Activated CD4-positive, CD25-positive, alpha-beta regulatory T cell (primary cell): ENCODE measurements at places on chromosomes 7 and 10.

- no peak for DNase-seq
These were observed 201.2 kb downstream of the SNX10 start for GRCh38 chr7:26492816-26493215.

DNA sequence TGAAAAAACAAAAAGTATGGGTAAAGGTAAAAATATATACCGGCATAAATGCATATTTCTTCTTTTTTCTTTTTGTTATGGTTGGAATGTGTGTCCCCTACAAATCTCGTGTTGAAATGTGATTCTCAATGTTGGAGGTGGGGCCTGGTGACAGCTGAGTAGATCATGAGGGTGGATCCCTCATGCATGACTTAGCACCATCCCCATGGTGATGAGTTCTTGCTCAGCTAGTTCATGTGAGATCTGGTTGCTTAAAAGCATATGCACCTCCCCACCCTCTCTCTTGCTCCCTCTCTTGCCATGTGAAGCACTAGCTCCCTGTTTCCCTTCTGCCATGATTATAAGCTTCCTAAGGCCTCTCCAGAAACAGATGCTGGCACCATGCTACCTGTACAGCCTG lies 93.3 kb downstream of the HYCC1 start:
- DNase-seq, result no peak

- no peak for DNase-seq
These were observed 16.3 kb upstream of the LIPM start for GRCh38 chr10:88786032-88786770.

GRCh38 chr10:101054351-101054750 lies 7.4 kb upstream of the KAZALD1 start:
- no peak for DNase-seq

DNA sequence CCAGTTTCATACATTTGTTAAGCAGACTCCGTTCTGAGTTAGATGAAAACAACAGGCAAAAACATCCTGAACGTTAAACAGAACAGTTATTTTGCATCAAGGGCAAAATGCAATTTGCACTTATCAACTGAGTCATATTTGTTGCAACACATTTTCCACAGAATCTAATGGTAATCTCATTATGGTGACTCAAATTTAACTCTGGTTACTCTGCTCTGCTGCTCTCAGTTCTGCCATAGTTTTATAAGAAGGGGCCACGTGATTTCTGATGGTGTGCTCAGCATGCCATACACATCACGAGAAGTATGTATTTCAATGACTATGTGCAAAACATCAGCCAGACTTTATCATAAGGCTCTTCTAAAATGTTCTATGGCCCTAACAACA lies 148.8 kb downstream of the CHCHD3 start:
- DNase-seq, result no peak

- no peak for DNase-seq
These were observed 453.7 kb downstream of the SDK1 start for GRCh38 chr7:3754493-3755341.

- no peak for DNase-seq
These were observed 184.7 kb upstream of the SH2B2 start for GRCh38 chr7:102101926-102102325.

DNA sequence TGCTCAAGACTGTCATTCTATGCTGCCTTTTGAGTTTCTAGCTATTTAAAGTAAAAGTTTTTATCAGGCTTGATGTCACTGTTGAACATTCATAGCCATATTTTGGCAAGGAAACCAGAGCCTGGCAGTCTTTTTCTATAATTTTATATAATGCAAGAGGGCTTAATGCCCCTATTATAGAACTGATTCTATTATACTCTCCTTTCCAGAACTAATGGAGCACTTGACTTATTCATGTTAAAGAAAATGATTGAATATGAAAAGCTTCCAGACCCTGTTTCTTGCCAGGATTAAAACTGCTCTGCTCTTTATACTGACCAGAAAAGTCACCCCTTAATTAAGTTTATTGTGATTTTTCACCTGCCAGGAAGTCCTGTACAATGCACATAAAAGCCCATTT lies 337.6 kb upstream of the CHRM2 start:
- DNase-seq, result no peak

DNA sequence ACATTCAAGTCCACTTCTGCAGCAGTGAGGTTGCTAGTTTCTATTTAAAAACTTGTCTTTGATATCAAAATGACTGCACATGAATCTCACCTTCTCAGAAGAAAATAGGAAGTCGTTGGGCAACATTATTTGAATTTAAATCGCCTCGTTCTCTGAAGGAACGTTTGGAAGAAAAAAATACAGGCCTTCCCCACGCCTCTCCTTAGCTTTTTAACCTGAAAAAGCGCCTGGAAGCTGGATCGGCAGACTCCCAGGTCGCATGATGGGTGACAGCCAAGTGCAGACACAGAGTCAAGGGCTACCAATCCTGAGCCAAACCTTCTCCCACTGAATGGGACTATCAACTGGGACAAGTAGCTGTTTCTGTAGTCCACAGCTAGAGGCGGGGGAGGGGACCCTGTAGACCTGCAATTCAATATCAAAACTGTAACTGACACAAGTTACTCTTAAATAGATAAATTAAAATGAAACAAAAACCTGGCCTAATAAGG lies 2.2 kb downstream of the FAM53B start:
- DNase-seq, result peak; percentile 16

DNA sequence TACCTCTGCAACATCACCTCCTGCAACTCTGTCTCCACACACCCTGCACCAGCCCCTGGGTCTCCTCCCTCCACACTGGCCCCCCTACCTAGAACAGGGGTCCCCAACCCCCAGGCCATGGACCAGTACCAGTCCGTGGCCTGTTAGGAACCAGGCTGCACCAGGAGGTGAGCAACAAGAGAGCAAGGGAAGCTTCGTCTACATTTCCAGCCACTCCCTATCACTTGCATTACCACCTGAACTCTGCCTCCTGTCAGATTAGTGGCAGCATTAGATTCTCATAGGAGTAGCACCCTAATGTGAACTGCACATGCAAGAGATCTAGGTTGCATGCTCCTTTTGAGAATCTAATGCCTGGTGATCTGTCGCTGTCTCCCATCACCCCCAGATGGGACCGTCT lies 108.8 kb upstream of the WDR11 start:
- DNase-seq, result no peak

GRCh38 chr7:134420424-134421125 lies 38.3 kb downstream of the AKR1B1 start:
- DNase-seq, result no peak

DNA sequence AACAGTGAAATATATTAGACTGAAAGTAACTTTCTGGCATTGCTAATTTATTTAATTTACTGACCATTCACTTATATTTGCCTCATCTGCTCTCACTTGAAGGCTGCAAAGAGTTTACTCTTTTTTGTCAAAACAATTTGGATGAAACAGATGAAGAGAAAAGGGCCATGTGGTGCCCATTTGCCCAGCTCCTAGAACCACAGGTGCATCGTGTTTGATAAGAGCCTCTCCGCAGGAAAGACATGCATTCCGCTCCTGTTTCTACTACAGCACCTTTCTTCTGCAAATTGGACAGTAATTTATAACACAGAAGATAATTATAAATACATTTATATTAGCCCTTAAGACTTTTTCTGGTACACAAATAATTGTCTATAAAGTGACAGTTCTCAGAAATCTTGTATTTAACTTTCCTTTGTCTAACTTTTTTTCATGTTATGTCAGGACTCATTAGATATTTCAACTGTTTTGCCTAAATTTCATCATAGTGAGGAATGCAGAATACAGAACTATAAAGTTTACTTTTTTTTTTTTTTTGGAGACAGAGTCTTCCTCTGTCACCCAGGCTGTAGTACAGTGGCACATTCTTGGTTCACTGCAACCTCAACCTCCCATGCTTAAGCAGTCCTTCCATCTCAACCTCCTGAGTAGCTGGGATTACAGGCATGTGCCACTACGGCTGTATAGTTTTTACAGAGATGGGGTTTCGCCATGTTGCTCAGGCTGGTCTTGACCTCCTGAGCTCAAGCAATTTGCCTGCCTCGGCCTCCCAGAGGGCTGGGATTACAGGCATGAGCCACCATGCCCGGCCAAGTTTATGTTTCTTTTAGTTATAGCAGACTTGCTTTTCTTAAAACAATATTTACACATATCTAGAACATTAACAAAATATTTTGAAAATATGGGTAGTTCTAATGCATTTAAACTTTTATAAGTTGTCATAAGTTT lies 869 bp downstream of the LAMB4 start:
- DNase-seq, result no peak

- no peak for DNase-seq
These were observed 484.8 kb downstream of the SUGCT start for GRCh38 chr7:40619647-40620046.

GRCh38 chr7:145860809-145861208 lies 255.8 kb upstream of the CNTNAP2 start:
- DNase-seq, result no peak

DNA sequence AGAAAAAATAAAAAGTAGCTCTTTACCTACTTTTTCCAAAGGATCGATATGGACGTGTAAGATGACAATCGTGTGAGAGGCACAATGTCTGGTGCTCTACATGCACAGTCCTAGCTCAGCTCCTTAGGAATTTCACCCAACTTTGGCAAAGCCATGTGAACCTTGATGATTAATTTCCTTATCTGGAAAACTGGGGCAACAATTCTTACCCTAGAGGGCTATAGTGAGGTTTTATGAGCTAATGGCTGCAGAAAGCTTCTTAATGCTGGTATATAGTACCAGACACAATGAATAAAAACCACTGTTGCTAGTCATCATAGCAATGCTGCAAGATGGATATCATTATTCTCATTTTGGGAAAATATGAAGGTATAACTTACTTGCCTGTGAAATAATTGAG lies 202.7 kb downstream of the PARD3 start:
- no peak for DNase-seq

DNA sequence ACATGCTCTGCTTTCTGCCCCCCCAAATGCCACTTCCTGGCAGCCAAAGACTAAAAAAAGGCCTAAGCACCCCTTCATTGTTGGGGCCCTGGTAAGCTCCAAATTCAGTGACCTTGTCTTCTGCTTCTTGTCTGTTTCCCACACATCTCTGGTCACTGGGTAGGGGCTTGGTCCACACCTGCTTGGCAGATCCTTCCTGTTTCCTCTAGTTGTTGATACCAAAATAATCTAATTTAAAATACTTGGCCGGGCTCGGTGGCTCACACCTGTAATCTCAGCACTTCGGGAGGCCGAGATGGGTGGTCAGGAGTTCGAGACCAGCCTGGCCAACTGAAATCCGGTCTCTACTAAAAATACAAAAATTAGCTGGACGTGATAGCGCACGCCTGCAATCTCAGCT lies 130.6 kb downstream of the CAMK1D start:
- DNase-seq, result no peak

- no peak for DNase-seq
These were observed 99.6 kb downstream of the JAZF1 start for GRCh38 chr7:28081016-28081415.

DNA sequence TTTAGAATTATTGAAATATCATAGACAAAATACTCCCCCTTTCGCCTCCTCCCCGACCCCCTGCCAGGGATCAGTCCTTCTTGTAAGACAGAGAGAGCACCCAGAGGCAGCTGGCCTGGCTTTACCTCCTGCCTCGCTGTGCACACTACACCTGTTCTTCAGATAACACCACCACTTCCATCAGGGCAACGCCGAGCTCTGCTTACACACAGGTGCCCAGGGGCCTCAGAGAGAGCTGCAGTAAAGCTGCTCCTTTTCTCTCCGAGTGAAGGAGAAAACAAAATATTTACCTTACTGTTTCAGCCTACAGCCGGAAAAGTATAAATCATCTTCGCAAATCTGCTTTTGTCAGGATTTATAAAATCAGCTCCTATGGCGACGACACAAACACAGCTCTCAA lies 80.7 kb downstream of the HIPK2 start:
- DNase-seq, result no peak

DNA sequence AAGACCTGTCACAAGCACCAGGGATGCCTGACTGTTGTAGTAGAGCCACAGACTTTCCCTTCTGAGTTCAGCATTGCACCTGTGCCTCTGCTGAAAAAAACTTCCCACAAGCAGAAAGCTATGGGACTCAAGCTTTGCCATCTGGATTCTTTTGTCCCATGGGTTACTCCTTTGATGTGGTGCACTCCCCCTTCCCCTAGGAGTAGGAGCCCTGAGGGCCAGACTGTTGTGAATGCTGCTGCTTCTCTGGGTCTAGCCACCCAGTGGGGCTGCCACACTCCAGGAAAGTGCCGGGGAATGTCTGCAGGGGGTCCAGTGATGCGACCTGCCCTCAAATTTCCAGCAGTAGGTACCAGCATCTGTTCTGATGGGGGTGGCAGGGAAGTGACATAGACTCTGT lies 11.7 kb downstream of the CASP7 start:
- no peak for DNase-seq

GRCh38 chr7:22944022-22944421 lies 69.9 kb downstream of the HYCC1 start:
- no peak for DNase-seq

GRCh38 chr10:124721330-124722045 lies 22.7 kb downstream of the FAM53B start:
- no peak for DNase-seq

GRCh38 chr10:103969857-103970627 lies 3.1 kb downstream of the SLK start:
- DNase-seq, result no peak

- DNase-seq, result no peak
These were observed 998.1 kb downstream of the LRMDA start for GRCh38 chr10:76429368-76430060.

- DNase-seq, result no peak
These were observed 219.6 kb upstream of the NPSR1 start for GRCh38 chr7:34438436-34438835.

DNA sequence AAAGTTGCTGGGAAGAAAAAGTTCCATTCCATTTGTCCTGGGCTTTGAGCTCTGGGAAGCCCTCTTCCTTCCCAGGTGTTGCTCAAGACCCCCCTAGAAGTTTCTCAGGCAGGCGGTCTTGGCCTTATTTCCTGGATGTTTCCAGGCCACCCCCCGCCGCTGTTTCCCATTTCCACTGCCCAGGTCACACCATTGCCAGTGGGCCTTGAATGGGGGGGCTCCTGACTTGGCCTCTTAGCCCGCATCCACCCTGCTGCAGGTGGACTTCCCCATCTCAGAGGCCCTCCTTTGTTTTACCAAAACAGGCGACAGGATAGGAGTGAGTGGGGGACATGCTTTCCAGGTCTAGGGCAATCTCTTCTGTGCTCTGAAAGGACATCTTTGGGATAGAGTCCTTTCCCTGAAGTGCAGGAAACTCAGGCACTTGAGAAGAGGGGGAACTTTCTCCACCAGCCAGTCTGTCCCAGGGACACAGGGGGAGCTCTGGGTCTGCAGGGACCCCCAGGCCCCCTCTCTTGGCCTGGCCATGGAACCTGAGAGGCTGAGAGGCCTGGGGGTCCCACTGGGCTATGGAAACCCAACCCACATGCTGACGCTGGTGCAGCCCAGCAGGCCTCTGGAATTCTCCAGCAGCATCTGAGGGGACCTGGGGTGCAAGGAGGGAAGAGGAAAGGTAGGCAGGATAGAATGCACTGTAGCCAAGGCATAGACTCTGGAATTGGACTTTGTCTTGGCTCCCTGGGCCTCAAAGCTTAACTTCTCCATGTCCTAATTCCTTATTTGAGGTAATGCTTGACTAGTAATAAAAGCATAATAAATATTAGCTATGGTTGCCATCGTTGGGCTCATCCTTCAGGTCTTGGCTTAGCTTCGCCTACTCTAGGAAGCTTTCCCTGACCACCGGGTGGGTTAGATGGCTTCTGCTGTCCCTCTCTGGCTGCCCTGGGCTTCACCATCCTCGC lies 17.6 kb downstream of the NEURL1 start:
- DNase-seq, result no peak

- no peak for DNase-seq
These were observed 60.3 kb downstream of the WNT2 start for GRCh38 chr7:117262546-117262945.
